ENCODE measurements at places on chromosomes 7 and 10. TPM values are rescaled to one million over a fixed set of nuclear protein-coding genes. Genes with fewer than 3 reads are reported as not detected.

The IRF5 gene
- total RNA-seq: 73.4 TPM

The KCND2 gene
- total RNA-seq: not detected

The GPER1 gene
- 2.5 TPM for total RNA-seq

The SLC26A5 gene
- not detected for total RNA-seq

The AGMO gene
- total RNA-seq: 1.3 TPM

DNA sequence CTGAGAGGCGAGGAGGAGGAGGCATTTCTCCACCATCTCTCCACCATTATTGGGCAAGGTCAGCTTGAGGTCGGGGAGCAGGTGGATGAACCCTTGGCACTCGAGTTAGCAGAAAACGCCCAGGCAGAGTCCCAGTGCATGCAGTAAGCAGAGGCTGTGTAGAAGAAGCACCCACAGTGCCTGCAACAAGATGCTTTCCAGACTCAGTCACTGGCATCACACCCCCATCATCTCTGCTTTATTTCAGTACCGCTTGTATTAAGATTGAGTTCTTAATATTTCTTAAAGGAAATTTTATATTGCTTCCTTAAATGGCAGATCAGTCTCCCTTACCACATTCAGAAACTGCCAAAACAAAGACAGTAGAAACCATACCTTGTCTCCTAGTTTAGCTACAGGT, 122.3 kb upstream of the PPIF start:
- no peak for DNase-seq

DNA sequence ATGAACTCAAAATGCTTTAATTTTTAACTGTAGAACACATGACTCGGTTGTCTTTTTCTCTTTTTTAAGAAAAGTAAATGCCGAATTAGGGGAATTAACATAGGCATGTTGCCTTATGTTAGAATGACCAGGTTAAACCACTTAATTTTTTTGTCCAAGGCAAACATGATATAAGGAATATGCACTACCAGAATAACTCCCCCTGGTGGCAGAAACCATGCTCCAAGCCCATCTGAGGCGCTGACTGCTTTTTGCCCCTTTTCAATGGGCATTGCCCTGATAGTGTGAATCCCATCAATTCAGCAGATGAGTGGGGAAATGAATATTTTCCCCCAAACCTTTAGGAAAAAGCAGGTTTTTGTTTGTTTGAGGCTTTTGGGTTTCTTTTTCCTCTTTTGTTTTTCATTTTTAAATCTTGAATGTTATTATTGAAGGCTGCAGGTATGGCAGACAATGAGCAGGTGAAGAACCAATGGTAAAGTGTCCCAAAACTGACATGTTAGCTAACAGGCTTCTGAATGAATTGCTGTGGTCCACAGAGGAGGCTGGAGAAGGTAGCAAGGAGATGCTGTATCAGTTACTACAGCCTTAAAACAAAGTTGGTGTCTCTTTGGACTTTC, 284.3 kb downstream of the SORCS3 start:
- DNase-seq: no peak

- no peak for DNase-seq
Measured at GRCh38 chr7:101885597-101885955, 68.2 kb downstream of the CUX1 start.

DNA sequence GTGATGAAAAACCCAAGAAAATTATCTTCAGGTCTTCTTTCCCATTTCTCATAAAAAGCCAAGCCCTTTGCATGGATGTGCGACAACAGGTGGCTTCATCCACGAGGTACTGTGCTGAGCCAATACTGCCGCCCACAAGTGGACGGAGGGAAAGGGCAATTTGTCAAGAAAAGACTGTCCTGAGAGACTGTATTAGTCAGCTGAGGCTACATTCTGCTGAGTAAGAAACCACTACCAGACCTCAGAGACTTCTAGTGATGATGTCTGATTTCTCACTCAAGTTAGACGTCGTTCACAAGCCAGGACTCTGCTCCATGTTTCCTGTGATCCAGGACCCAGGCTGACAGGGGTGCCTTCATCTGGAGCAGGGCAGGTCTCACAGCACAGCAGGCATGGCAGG, 171.5 kb upstream of the CDCA7L start:
- DNase-seq: no peak
